ENCODE measurements at places on chromosomes 7 and 10.

- no peak for DNase-seq
Observed at GRCh38 chr10:71882813-71883659, 32.0 kb upstream of the PSAP start.

GRCh38 chr7:130274983-130275591 lies 8.4 kb downstream of the CPA2 start:
- DNase-seq: no peak

GRCh38 chr10:61754587-61755550 lies 92.1 kb downstream of the CABCOCO1 start:
- DNase-seq: no peak

- DNase-seq: no peak
Observed at GRCh38 chr10:49478819-49479218, 60.1 kb downstream of the ERCC6 start.

DNA sequence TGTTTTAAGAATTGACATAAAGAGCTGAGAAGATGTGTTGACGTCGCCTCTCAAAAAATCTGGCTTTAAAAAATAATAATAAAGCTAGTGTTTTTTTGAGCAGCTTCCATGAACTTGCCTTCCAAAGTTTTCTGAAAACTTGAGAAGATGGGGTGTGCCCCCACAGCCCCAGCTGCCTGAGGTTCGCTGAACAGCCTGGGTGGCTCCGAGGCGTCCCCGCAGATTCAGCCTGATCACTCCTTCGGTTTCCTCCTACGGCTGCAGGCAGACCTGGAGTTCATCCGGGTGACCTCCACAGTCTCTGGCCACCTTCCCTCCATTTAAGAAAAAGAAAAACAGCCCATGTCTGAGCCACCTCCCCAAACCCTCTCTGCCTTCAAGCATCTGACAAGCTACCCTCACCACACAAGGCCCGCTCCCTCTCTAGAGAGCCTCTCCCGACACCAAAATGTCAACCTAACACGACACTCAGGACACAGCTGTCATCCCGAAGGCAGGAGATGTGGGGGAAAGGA lies 177.8 kb downstream of the PTPRN2 start:
- no peak for DNase-seq

DNA sequence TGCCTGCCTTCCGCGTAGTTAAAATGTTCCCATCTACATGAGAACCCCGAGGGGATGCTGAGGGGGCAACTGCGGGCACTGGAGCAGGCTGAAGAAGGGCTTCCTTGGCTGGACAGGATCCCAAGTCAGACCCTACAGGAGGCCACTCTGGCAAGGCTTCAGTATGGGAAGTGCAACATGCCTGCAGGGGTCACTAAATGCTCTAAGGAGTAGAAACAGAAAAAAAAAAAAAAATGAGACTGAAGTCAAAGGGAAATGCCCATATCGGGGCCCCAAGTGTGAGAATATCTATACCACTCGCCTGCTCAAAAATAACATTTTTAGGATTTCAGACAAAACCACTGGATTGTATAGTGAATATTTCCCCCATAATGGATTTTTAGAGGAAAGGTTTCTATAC lies 33.5 kb downstream of the FAM204A start:
- no peak for DNase-seq

DNA sequence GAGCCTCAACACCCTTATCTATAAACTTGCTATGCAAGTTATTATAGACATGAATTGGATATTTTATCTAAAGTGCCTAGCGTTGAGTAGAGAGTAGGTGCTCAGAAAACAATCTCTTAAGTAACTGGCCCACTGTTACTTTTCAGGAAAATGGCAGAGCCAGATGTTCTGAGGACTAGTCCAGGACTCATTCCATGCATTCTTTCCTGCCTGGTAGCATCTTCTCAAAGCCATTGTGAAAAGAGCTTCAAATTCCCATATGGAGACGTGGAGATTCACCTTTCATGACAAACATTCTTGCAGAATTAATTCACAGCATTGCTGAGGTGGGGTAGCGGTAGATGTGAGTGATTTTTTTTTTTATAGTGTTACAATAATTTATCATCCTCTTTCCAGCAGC lies 35.9 kb upstream of the ITPRID1 start:
- no peak for DNase-seq

- DNase-seq: no peak
Observed at GRCh38 chr10:10460451-10460850, 557.2 kb upstream of the CELF2 start.

GRCh38 chr7:83820641-83821040 lies 171.7 kb upstream of the SEMA3E start:
- DNase-seq: no peak

GRCh38 chr7:40463446-40463845 lies 328.6 kb downstream of the SUGCT start:
- no peak for DNase-seq

DNA sequence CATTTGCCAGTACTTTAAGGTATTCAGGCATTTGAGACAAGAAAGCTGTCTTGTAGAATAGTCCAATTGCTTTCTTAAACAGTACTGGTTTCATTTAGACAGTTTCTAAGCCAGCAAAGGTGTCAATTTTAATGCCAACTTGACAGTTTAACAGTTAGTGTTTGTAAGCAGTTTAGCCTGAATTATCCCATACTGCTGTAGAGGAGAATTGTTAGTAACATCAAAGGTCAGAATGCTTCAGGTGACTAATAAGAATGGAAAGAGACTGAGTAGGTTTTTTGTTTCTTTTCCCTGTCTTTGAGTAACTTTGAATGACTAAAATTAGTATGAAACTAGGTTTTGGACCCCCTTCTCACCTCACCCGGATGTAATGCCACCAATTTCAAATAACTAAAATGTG lies 29.5 kb upstream of the VDAC2 start:
- no peak for DNase-seq

DNA sequence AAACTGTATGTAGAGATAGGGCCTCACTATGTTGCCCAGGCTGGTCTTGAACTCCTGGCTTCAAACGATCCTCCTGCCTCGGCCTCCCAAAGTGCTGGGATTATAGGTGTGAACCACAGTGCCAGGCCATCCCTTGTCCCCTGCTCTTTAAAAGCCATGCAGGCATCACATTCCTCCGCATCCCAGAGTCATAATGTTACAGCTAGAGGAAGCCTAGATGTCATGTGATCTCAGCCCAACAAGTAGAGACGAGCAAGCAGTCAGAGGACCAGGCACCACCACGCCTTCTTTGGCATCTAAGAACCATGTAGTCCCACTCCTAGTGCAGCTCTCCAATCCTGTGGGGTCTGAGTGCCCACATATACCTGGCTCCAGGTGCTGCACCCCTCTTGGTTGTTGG lies 13.1 kb downstream of the PODXL start:
- no peak for DNase-seq

- DNase-seq: no peak
Observed at GRCh38 chr10:8051851-8052257, 2.6 kb upstream of the GATA3 start.

DNA sequence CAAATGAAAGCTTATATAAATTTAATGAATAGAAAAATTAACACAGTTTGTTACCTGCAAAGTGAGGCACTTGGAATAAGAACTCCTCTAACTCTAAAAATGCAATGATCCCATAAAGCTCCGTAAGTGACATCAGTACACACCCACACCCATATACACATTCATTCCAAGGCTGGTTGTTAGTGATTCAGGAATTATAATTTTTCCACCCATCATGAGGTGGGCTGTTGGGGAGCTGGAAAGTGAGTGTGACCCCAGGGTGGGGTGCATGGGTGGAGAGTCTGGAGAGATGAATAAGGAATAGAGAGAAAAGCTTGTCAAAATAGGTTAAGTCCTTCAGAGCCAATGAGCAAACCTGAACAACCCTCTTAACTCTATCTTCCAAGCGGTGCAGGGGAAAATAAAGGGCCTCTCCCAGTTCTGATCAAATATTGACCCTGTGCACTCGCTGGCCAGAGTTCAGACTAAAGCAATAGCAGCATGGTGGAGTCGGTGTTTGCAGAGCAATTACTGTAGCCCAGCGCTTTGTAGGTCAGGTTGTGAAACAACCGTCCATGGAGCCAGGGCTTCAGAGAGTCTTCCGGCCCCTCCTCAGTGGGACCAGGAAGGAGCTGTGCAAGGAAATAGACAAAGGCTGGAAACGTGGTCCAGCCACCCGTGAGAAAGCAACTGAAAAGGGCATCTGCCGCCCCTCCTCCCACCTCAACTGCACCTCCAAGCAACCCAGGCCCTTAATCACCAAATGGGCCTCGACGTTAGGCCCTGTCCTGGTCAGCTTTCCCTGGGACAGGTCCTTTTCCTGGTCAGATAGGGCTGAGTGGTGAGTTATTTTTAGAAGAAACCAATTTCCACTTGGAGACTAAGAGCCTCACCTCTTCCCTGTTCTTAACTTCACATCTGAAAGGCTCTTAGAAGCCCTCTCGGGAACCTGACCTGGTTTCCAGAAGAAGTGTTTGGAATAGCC lies 61.2 kb downstream of the SH3PXD2A start:
- no peak for DNase-seq

GRCh38 chr7:14144538-14144937 lies 155.1 kb upstream of the ETV1 start:
- DNase-seq: no peak

GRCh38 chr7:45108863-45109262 lies 2.6 kb downstream of the TBRG4 start:
- DNase-seq: no peak

GRCh38 chr7:101832685-101833375 lies 15.4 kb downstream of the CUX1 start:
- DNase-seq: no peak
